Stimulated activated CD4-positive, alpha-beta T cell treated with anti-CD3 and anti-CD28 coated beads, Interleukin-4, amount 100 ng/mL, for 48 hours (primary cell): ENCODE measurements at places on chromosomes 13 and 19.

DNA sequence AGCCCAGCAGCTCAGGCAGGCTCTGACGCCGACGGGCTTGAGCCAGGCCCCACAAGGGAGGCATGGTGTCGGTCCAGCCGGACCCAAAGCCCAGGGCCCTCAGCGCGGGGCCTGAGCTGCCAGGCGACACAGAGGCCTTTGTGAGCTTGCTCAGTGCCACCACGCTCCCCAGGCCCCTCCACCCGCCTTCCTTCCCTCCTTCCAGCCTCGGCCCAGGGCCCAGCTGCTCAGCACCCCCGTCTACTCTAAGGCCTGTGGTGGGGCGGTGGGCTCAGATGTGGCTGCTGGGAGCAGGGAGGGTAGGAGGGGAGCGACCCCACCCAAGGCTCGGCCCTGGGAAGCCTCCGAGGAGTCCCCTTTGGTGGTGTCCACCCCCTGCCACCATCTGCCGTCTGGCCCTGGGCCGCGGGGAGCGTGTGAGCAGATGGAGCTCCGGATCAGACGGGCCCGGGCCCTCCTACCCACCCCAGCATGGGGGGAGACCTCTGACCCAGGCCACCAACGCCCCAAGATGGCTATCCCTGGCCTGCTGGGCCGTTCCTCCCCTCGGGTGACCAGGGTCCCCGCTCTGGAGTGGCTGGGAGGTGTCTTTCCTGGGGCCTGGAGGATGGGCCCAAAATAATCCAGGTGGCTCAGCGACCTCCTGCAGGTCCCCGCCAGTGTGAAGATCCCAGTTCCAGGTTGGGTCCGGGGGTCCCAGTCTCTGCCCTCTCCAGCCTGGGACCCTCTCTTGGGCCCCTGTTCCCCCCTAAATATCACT, 7.8 kb downstream of the ZBTB7A start:
- DNase-seq, result no peak

DNA sequence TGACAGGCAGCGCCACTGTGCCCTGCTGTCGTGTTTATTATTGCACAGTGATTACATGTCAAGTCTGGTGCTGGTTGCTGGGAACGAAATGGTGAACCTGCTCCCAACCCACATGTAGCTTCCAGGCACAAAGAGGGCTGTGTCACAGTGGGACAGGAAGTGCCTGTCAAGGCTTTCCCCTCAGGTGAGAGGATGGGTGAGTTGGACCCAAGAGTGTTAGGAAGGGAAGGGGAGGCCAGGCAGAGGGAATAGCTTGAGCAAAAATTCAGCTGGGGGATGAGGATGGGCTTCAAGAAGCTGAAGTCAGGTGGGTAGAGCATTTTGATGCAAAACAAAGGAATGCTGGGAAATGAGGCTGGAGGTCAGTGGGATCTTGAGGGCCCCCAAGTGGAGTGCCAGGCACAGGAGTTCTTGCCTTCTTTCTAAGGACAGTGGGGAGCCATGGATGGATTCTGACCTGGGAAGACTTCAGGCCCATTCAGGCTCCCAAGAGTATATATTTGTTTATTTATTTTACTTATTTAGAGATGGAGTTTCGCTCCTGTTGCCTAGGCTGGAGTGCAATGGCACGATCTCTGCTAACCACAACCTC, 8.5 kb upstream of the QTRT1 start:
- DNase-seq, result no peak

GRCh38 chr13:39530916-39531315, 72.1 kb downstream of the LHFPL6 start:
- no peak for DNase-seq

DNA sequence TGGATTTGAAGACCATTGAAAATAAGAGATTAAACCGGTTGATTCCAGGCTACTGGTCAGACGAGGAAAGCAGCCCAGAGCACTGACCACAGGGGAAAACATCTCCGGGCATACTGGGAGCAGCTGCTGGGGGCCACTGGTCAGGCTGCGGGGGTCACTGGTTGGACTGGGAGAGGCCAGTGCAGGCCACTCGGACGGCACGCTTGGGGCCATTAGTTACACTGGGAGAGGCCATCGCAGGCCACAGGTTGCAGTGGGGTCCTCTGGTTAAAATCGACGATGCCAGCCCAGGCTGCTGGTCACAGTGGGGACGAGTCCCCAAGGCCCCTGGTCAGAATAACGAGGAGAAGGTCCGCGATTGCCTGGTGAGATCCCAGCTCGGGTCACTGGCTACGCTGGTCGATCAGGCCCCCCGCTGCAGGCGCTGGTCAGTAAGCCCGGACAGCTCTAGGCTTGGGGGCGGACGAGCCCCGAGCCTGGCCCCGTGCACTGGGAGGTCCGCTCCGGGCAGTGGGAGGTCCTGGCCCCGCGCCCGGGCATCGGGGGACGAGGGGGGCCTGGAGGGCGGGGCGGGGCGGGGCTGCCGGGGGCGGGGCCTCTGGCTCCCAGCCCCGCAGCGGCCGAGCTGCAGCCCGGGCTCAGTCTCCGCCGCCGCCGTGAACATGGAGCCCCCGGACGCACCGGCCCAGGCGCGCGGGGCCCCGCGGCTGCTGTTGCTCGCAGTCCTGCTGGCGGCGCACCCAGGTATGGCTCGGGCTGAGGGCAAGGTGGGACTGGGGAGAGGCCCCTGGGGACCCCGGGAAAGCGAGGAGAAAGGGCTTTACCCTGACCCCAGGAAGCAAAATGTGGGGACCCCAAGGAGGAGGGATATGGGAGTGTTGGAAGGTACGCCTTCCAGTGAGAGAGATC, at the start of gene BCAM:
BCAM (plus strand) TSS at position 641 of the 909 bp plus-strand sequence; CDS start at position 663, 22 bp downstream.
- no peak for DNase-seq

GRCh38 chr13:70424428-70424827, 316.2 kb upstream of the KLHL1 start:
- no peak for DNase-seq

DNA sequence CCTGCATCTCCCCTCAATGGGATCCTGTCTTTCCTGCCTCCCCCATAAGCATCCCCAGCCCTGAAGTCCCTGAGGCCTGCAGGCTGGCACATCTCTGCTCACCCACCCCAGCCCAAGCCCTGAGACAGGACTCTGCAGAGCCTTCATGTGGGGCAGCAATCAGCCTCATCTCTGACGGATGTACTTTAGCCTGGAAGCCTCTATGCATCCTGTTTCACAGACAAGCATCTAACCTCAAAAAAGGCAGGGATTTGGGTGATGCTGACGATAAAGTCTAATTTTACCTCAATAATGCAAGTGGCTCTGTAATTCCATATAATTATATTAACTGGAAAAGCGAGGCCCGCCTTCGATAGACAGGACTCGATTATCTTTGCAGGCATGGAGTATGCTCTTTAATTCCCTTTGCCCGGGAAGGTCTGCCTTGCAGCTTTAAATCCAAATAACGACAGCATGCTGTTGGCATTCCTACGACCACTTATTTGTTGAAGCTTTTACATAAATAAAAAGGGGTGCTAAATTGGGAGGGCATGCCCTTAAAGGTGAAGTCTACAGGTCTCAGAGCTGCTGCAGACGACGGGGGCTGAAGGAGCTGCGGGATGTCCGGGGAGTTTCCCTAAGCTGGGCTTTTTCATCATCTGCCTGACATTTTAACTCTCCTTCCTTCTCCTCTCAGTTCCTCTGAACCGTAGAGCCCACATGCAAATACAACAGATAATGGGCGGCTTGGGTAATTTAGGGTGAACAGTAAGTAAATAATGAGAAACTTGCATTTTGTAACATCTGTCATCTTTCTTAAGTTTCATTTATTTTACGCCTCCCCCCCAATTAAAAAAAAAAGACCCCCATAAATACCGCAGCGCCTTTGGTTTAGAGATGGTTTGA, 211.5 kb downstream of the URI1 start:
- no peak for DNase-seq

DNA sequence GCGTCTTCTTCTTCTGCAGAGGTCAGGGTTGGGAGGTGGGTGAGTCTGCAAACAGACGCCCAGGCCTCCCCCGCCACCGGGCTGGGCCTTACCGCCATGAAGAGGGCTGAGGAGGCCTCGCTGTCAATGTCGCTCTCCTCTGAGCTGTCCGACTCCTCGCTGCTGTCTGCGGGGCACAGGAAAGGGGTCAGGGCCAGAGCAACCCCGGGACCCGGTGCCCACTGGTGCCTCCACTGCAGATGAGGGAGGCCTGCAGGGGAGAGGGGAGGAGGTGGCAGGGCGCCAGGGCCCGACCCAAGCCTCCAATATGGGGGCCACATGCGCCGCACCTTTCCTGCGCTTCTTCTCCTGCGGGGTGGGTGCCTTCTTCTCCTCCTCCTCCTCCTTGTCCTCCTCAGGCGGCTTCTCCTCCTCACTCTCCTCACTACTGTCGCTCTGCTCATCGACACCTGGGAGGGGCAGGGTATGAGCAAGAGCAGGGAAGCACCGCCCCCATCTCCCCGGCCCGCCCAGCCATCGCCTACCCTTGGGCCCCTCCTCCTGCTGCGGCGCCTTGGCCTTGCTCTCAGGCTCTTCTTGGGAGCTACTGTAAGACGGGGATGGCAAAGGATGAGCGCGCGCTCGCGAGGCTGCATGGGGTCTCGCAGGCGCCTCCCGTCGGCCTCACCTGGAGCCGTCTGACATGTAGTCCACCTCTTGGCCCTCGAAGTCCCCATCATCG, 5.5 kb upstream of the PSPN start:
- DNase-seq, result no peak

- peak; percentile 71 for DNase-seq
Measured at GRCh38 chr19:53906211-53907192, 2.6 kb upstream of the CACNG7 start.

- DNase-seq, result no peak
Measured at GRCh38 chr19:18828786-18829185, 3.0 kb upstream of the UPF1 start.

DNA sequence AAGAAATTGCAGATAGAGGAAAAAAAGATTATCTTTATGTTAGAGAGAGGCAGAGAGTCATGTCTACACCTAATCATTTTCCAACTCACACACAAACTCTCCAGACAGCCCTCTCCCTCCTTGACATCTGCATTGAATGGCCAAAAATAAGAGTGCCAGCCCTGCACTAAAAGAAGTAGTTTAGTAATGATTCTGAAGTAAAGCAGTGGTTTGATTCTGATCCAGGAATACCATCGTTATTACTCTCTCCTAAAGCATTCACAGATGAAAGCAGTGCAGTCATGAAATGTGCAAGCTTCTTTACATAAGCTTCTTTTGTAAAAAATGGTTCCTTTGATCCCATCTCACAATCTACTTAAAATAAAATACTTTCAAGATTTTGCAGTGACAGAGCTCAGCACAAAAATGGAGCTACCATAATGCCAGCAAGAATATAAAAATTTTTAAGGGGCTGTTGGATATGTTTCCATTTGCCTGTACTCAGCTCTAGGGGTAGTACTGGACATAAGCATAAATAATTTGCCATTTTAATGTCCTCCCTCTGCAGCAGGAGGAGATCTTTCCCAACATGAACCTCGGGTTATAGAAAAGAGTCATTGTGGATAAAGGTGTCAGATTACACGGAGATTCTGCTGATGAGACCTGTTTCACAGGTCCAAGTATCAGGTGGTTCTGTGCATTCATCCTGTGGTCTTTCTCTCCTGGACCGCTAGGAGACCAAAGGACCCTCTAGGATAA, 406.3 kb downstream of the DCT start:
- DNase-seq, result no peak

GRCh38 chr19:38617764-38618589, at the start of gene MAP4K1:
TSS of gene MAP4K1 (minus strand) at chr19:38617953. CDS start at chr19:38617895, 58 bp downstream.
- DNase-seq, result peak; percentile 69

DNA sequence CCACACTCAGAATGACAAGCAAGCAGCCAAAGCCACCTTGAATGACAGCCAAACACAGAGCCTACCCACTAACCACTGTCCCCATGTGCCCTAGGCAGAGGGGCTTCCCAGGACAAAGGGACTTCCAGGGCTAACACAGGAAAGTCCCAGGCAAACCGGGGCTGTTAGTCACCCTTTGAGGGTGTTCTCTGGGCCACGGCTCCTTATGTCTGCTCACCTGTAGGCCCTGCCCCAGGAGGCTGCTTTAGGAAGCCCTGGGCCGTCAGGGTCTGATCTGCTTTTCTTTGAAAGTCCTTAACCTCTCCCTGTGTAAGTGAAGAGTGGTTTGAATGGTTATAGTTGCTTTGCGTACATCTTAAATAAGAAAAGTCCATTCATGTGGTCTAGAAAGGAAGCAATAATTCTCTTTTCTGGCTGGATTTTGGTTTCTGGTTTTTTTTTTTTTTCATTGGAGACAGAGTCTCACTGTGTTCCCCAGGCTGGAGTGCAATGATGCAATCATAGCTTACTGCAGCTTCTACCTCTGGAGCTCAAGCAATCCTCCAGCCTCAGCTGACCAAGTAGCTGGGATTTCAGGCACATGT, 161.4 kb downstream of the EFNB2 start:
- DNase-seq, result no peak

GRCh38 chr19:56917998-56918397, 77.5 kb upstream of the PEG3 start:
- DNase-seq, result no peak

DNA sequence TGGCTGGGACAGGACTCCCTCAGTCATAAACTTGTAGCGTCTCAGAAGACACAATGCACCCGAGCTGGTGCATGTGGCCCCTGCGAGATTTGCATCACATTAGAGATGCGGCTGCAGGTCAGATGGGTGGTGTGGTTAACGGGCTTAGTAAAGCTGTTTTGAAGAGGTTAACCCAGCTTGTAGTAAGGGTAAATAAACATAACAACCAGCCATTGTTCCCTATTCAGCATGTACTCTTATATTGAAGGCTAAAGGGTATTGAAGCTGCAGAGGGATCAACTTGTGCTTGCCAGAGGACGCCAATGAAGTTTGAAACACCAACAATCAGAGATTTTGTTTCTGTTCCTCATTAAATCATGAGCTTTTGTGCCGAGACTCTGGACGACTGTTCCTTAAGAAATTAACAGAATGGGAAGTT, 79.4 kb downstream of the ZIC5 start:
- no peak for DNase-seq

- no peak for DNase-seq
Measured at GRCh38 chr13:100458673-100459072, 129.9 kb downstream of the GGACT start.

GRCh38 chr19:32196690-32197420, 148.6 kb upstream of the ZNF507 start:
- no peak for DNase-seq

DNA sequence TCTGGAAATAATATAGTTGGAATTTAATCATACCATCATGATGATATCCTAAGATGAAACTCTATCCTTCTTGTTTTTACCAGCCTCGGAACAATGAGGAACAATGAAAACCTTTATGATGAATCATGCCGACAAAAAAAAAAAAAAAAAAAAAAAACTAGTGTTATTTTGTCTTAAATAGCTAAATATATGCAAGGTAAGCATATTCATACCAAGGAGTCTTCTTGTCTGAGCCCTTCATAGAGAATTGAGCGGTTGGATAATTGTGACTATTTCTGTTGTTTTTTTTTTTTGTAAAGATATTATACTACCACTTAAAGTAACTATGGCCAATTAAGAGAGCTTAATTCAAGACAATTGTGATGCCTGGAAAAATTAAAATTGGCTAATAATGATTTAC, 244.0 kb upstream of the PCDH9 start:
- no peak for DNase-seq
